ENCODE measurements at places on chromosomes 12 and 14.
A peak's percentile ranks its signal among the peaks of the same experiment; 100 is the strongest.

DNA sequence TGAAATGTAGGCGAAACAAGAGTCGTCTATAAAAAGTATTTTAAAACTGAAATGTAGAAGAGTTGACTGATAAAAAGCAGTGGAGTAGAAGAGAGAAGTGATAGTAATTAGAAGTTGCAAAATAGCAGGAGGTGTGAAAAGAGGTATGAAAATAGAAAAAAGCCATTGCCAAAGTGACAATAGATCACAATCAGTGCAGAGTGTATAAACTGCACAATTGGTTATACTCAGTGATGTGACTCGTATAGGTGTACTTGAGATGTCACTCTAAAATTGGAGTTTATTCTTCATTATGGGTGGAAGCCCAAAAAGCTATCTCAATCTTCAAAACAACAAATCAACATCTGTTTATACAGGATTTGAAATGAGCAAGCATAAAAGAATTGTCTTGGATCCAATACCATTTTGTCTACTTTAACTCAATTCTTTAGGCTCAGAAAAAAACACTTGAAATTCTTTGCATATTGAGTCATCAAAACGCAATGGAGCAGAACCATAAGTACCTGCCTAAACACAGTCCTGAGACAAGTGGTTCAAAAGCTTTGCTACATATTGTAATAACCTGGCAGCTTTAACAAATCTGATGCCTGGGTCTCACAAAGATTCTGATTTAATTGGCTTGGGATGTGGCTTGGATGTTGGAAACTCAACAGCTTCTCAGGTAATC, 8.8 kb downstream of the IKBIP start:
- DNase-seq, result no peak

- DNase-seq, result no peak
Observed at GRCh38 chr12:57519796-57520052, 590 bp downstream of the DDIT3 start.

DNA sequence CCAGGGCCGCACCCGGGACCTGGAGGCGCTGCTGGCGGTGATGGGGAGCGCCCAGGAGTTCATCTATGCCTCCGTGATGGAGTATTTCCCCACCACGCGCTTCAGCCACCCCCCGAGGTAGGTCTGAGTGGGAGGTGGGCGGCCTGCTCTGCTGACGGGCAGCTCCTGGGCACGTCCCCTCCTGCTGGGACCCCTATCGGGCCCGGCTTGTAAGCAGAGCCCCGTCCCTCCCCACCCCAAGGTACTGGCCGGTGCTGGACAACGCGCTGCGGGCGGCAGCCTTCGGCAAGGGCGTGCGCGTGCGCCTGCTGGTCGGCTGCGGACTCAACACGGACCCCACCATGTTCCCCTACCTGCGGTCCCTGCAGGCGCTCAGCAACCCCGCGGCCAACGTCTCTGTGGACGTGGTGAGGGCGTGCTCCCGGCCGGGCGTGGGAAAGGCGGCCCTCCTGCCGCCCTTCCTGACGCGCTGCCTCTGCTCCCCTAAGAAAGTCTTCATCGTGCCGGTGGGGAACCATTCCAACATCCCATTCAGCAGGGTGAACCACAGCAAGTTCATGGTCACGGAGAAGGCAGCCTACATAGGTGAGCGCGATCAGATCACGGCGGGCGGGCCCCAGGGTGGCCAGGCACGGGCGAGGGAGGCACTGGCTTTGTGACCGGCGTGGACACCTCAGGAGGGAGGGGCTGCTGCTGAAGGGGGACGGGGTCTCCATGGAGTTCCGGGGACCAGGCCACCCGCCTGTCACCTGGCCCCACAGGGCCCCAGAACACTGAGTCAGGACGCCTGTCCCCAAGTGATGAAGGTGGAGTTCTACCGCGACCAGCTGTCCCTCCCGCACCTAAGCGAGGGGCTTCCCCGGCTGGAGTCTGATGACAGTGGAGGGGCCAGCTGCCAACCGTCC, 7.3 kb downstream of the PLD4 start:
- DNase-seq, result no peak

GRCh38 chr12:108839018-108839889, 18.1 kb downstream of the SSH1 start:
- DNase-seq, result no peak

GRCh38 chr12:109385339-109386058, 37.8 kb downstream of the MYO1H start:
- no peak for DNase-seq

- no peak for DNase-seq
Observed at GRCh38 chr14:24840204-24840893, 206.4 kb upstream of the GZMB start.

GRCh38 chr12:26535826-26536225, 297.2 kb downstream of the ITPR2 start:
- DNase-seq, result no peak

GRCh38 chr12:89345830-89346740, 6.2 kb downstream of the DUSP6 start:
- peak; percentile 85 for DNase-seq

All from cardiac septum (tissue), 1 donor.